ENCODE measurements at places on chromosomes 2 and 18.
A peak's percentile ranks its signal among the peaks of the same experiment; 100 is the strongest.

DNA sequence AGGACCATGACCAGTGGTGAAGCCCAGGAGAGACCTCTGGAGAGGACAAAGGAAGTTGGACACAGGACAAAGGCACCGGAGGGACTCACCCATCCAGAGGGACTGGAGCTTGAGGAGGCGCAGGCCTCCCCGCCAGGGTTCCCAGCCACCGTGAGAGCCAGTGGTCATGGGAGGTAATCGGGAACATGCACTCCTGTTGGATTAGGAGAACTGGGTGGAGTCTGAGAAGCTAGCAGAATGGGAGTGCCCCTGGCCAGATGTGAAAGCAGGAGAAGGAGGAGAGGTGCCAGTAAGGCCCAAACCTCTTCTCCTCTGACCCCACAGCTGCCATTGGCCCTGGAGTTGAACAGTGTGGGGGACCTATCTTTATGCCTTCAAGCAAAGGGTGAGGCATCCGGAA, 20.3 kb downstream of the POU3F3 start:
- DNase-seq = no peak

DNA sequence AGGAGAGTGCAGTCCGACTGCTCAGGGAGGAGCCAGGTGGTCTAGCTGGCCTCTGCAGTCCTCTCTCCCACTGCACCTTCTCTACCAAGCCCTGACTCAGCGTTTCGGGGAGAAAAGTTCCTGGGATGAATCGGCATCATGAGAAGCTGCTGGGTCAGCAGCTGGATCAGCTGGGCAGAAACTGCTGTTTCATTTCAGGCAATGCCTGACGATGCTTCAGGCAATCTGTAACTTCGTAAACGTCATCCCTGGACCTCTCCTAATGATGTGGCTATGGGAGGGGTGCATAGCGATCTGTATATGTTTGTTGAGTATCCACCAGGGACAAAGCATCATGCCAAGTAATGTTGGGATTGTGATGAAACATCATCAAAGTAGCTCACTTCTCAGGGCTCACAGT, 20.7 kb downstream of the LIPG start:
- no peak for DNase-seq

DNA sequence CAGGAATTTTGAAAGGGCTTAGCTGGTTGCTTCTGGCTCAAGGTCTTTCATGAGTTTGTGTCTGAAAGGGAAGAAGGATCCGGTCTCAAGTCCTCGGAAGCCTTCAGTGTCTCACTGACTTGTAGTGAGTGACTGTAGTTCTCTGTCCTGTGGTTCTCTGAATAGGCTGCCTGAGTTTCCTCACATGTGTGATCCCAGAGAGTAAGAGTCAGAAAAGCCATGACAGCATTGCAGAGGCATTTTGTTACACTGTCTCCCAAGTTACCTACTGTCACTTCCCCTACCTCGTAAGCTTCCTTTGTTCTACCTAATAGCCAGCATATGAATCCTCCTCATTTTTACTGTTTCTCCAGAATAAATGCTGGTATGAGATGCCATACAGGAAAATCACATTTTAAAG, 709.1 kb upstream of the CHAC2 start:
- no peak for DNase-seq

- DNase-seq = no peak
These were observed 177.6 kb upstream of the CDH20 start for GRCh38 chr18:61155586-61155985.

- no peak for DNase-seq
These were observed 124.0 kb downstream of the OSBPL1A start for GRCh38 chr18:24273596-24273995.

- no peak for DNase-seq
These were observed 35.9 kb downstream of the ZNF385B start for GRCh38 chr2:179825494-179825893.

GRCh38 chr2:163734881-163735684, 725 bp downstream of the FIGN start:
- no peak for DNase-seq

DNA sequence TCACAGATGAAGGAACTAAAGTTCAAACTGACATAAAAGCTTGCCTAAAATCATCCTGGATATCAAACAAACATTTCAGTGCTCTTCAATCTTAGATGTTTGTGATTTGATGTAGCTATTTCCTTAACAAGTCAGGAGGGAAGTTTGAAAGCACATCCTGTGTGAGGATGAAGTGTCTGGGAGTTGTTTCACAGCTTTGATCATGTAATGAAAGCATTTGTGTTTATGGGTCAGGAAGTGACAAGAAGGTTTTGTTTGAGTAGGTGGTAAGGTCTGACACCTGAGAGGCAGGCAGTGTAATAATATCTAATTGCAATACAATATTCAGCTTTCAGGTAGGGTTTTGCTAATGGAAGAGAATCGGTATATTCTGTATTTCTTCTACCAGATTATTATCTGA, 26.0 kb upstream of the CSRNP3 start:
- no peak for DNase-seq

GRCh38 chr18:8962855-8963635, 139.5 kb upstream of the NDUFV2 start:
- no peak for DNase-seq

GRCh38 chr2:191126386-191127085, 24.3 kb downstream of the STAT4 start:
- DNase-seq = no peak

GRCh38 chr2:230990899-230991150, 5.1 kb upstream of the SPATA3 start:
- DNase-seq = no peak

- DNase-seq = no peak
These were observed 2.6 kb downstream of the IL1RL1 start for GRCh38 chr2:102313950-102314349.

DNA sequence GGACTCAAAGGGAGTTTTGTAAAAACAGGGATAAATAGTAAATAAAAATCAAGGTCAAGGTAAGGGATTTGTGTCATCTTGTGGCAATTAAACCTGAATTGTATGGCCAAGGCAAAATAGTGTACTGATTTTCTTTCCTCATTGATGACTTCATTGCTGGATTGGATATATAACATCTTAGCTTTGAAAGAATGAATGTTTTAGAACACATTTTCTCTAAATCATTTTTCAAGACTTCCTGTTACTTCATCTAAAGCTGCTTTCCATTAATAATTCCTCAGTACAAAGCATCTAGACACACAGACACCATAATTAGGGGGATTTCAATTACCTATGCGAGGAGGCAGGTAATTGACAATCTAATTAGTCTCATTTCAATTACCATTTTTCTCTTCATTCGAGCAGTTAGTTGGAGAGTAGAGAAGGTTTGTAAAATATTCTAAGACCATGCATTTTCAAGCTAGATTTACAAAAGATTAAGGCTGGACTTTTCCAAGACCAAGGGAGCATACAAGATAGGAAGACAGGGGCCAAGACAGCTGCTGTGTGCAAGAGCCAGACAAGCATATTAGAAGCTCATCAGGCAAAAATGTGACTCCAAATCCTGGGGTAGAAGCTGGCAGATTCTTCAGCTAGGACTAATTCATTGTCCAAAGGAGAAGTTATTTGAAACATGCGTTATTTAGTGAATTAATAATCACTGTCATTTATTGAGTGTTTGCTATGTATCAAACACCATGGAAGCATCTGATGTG, 253.6 kb downstream of the EPHA4 start:
- DNase-seq = no peak

GRCh38 chr2:228549441-228550007, 368.0 kb upstream of the SPHKAP start:
- DNase-seq = no peak

- DNase-seq = no peak
These were observed 55.4 kb downstream of the MALT1 start for GRCh38 chr18:58726671-58727070.

DNA sequence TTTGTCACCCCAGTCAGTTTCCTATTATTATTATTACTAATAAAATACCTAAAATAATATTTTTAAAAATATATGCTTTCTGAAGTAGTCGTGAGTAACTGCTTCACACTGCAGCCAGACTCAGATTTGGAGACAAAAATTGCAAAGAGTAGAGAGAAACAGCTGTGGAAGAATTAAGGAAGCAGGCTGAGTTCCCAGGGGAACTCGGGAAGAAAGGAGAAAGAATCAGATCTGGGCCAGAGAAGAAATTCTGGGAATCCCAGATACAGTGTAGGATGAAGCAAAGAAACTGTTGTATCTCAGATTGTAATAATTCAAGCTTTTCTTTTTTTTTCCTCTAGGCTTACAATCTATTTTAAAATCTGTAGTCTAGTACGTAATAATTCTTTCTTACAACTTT, 182.3 kb downstream of the FTCDNL1 start:
- DNase-seq = no peak

DNA sequence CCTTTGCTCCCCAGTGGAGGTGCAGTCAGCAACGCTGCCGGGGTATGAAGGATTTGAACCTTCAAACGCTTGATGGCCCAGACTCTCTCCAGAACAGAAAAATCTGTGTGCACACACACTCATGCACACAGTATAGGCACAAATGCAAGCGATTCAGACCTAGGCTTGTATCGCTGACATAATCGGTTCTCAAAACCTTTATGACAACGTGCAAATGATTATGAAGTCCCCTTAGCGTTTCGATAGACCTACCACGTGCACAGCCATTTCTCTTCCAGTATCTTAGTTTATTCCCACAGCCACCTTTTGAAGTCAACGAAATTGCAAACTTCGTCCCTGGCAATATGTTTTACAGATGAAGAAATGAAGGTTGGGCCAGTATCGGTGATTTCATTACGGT, 138.9 kb upstream of the MYCN start:
- no peak for DNase-seq

GRCh38 chr18:36527740-36528455, 230.4 kb downstream of the FHOD3 start:
- no peak for DNase-seq

DNA sequence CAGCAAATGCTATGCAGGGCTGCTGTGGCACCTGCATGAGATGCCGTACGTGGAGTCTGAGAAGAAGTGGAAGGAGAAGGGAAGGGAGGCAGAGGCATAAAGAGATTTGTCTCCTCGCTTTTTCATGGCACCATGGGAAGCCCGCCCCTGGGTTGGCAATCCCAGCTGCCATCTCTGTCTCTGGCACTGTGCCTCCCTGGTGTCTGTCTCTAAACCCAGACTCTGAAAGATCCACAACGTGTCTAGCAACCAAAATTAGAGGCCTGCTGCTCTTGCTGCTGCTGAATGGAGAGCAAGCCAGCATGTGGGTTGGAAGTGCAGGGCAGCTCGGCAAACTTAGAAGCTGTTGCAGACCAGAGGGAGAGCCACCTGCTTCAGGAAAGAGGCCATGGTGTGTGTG, 53.1 kb downstream of the INO80C start:
- peak; percentile 18 for DNase-seq

DNA sequence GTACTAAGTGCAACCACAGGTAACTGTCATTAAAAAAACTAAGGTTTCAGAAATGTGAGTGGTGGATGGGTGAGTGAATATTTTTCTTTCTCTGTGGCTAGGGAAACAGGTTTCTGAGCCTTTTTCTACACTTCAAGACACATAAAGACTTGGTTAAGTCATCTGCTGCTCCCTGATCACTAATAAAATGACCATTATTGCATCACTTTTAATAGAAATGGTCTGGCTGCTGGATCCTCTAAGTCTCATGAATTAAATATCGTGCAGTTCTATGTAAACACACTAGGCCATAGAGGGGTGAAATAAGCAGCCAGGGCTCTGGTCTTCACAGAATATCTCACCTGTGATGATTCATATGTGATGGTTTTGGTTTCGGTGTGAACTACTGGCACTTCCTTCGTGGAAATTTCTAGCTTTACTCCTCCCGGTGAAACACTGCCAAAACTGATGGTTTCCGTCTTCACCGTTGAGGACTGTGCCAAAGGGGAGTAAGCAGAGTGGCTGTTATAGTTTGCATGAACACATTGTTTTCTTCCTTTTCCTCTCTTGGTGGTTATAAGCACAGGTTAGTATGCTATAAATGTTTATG, 100.4 kb upstream of the ZBTB14 start:
- DNase-seq = no peak

DNA sequence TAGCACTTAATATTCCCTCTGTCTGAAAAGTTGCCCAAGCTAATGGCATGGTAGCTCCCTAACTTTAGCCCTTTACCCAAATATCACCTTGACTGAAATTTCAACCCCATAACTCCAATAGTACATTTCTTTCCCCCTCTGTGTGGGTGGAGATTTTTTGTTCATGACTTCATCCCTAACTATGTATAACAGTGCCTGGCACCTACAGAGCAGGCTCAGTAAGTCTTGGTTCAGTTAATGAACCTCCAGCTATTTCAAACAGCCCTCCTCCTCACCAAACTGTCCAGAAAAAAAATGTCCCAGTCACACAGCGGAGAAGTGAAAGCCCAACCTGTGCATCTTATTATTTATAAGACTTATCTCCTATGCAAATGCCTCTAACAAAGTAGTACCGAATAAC, 18.6 kb downstream of the BUB1 start:
- DNase-seq = no peak

DNA sequence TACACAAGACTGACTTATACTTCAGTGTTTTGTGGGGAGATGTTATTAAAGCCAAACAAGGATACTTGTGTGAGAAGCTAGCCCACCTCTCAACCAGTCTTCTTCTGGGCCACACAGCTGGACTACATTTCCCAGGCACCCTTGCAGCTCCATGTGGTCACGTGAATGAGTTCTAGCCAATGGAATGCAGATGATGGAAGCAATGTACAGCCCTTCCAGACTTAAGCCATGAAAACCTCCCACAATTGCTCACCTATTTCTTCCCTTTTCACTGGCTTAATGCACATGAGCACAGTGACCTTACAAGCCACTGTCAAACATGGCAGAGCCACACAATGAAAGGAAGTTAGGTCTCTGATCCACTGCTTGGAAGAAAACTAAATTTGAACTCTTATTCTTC, 20.4 kb upstream of the FEZ2 start:
- peak; percentile 33 for DNase-seq

DNA sequence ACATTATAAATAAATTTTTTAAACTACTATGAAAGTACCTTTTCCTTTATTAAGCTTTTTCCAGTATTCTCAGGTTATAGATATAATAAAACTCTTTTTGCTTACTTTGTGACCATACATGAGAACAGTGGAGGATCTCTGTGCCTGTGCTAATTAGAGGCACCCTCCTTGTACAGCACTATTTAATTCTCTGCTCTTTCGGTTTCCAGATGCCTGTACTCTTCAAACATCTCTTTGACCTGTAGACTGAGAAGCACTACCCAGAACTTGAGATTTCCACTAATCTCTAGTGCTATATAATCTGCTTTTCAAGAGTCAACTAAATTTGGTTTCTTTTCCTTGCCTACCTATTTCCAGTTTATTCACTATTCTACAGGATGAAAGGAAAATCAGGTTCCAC, 131.1 kb downstream of the GULP1 start:
- no peak for DNase-seq

GRCh38 chr2:41870265-41870585, 177.6 kb upstream of the PKDCC start:
- DNase-seq = no peak

DNA sequence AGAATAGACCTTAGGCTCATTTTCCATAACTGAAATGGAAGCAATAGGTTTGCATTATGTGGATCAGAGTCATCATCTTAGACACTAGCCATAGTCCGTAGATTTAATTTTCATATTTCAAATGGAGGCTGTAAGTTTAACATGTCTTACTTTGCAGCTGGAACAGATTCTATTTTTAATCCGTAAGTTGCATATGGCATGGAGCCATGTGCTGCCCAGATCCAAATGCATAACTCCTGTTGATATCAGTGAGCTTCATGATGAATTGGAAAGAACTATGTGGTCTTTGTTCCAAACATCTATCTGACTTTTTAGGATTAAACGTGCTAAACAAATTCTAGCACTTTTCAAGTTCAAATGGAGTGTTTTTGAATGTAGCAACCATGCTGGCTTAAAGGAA, 43.4 kb downstream of the MEIS1 start:
- DNase-seq = no peak

- no peak for DNase-seq
These were observed 2.9 kb downstream of the CHRND start for GRCh38 chr2:232528746-232529460.

GRCh38 chr18:2846636-2847316, at the start of gene EMILIN2:
EMILIN2 (plus strand) TSS chr18:2847006; CDS start chr18:2847189, 183 bp downstream.
- peak; percentile 52 for DNase-seq

Measured in head of caudate nucleus (tissue), 42 donors.